ENCODE measurements at places on chromosomes 7 and 10. TPM values are rescaled to one million over a fixed set of nuclear protein-coding genes. Genes with fewer than 3 reads are reported as not detected.

NXPH1 gene
- not detected for total RNA-seq

XRCC2 gene
- 1.4 TPM for total RNA-seq

DNA sequence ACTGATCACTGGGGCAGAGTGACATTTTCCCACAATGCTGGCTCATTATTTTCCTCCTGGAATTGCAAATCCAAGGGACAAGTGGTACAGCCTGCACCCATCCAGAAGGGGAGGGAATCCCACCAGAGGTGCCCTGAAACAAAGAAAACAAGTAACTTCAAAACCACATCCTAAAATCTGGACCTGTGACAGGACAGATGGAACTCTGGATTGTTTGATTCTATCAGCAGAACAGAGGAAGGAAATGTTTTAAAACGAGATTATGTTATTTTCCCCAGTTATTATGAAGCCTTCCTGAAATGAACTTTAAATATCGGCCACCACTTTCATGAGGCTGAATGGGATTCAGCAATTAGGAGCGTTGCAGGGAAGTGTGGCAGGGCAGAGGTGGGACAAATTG, 62.2 kb upstream of the ECHDC3 start:
- DNase-seq: no peak

HSPA12A gene
- total RNA-seq: 16.6 TPM

DNA sequence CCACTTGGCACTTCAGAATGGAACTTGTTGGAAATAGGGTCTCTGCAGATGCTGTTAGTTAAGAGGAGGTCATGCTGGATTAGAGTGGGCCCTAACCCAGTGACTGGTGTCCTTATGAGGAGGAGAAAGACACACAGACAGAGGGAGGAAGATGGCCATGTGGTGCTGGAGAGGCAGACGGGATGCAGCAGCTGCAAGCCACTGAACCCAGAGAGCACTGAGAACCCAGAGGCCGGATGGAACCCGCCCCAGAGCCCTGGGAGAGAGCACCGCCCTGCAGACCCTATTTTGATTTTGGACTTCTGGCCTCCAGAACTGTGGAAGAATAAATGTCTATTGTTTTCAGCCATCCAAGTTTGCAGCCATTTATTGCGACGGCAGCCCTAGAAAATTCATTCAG, 58.0 kb upstream of the EBF3 start:
- no peak for DNase-seq

DNA sequence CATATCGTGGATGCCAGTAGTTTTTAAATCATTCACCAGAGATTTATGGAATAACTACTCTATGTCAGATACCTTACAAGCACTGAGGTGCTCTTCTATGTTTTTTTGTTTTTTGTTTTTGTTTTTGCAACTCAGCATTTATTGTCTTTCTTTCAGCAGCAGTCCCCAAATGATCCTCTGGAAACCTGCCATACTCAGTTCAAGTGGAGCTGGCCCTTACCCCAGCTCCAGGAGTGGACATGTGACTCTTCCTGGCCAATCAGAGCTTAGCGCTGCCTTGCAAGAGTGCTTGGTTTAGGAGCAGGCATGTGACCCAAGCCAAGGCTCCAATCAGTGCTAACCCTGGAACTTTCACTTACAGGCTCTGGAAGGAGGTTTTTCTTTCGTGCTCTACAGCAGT, 356.6 kb upstream of the ZMIZ1 start:
- DNase-seq: peak; percentile 52

ADGRA1 gene
- not detected for total RNA-seq

NEUROD6 gene
- total RNA-seq: not detected

HOGA1 gene
- 13.2 TPM for total RNA-seq

GRCh38 chr7:46257761-46258448, 336.8 kb upstream of the IGFBP3 start:
- no peak for DNase-seq
